ENCODE measurements at places on chromosomes 1 and 21.

- DNase-seq, result peak; percentile 96
Measured at GRCh38 chr1:7470904-7471638, 300.0 kb upstream of the VAMP3 start.

DNA sequence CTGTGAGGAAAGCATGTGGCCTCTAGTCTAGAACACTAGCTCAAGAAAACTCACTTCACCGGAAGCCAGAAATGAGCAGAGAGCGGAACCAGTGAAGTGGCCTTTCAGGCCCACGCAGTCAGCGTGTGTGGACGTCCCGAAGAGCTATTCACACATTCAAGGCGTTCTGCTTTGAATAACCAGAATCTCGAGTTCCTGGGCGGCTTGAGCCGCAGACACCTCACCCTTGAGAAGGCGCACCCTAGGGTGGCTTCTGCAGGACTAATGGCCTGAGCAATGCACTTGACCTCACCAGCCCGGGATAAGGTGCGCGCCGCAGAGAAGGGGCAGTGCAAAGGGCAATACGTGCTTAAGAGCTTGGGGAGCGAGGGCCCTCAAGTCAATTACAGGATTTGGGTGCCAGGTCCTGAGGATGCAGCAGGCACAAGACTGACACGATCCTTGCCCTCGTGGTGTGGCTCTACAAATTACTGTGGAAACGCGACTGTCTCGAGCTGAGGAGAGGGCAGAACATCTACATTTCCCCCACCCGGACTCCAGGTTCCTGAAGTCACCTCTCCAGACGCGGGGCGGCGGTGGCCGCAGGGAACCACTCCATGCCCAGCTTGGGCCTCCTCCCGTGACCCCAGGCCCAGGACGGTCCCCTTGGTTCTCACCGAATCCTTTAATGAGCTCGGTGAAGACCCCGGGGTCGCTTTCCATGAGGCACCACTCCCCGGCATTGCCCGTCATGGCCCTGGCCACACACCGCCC lies 455 bp downstream of the UCHL5 start:
- no peak for DNase-seq

- DNase-seq, result no peak
Measured at GRCh38 chr1:41851589-41851988, 67.1 kb downstream of the HIVEP3 start.

DNA sequence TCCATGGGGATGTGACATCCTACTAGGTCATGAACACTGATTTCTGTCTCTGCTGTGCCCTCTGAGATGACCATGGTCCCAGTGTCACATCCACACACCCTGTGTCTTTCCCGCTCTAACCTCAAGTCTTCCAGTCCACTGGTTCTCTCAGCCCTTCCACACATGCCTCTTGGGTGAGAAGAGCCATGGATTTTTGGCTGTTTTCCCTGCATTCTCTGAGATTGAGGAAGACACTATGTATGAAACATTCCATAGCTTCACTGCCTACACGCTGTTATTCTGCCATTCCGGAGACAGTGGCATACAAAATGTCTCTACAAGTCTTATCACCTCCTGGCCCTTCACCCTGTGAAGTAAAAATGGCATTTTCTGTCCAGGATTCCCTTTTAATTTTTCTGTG lies 247.3 kb downstream of the BACH1 start:
- DNase-seq, result peak; percentile 19

DNA sequence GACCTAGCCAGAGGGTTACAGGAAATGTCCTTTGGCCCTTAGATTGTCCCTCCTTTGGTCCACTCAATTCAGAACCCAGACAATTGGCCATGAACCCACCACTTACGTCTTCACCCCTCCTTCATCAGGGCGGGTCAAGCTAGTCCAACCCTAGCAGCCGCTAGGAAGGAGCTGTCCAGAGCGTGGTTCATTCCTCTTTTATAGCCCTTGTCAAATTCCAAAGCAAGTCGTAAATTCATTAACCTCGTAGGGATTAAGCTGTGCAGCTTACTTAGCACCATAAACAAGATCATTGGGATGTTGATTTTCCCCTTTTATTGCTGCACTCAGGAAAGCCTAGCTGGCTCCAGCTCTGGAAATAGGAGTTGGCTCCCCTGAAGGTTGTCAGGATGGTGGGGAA lies 90.1 kb downstream of the TMEM53 start:
- DNase-seq, result no peak

- no peak for DNase-seq
Measured at GRCh38 chr1:233406994-233407631, 79.6 kb downstream of the MAP3K21 start.

DNA sequence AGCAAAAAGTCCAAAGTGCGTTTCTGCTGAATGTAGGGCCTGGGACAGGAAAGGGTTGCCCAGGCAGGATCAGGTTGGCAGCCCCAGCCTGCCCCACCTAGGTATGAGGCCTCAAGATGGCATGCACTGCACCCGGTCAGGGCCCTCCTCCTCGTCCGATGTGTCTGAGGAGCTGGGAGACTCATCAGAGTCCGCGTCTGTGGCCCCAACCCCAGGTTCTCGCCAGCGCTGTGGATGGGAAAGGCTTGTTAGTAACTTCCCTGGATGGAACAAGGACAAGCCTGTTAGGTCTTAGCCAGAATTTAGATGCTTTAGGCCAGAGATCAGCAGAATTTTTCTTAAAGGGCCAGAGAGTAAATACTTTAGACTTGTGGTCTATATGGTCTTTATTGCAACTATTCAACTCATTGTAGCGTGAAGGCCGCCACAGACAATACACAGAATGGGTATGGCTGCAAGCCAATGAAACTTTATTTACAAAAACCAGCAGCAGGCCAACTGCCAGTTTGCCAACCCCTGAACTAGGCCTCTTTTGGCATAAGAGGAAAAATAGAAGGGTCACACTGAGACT lies 12.4 kb downstream of the PEA15 start:
- no peak for DNase-seq

DNA sequence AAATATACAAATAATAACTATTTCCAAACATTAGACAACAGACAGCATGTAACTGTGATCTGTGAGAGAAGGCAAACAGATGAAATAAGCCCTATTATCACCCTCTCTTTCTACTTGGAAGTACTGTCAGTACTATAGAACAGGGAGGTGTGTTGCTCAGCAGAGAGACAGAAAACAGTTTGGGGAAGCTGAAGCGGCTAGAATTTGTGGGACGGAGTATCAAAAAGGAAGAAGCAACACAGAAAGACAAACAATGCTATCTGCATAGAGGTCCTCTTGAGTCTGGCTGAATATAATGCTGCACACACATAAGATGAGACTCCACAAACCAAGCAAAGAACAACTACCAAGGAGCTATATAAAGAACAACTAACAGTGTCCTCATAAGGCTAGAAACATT lies 59.4 kb downstream of the ZZZ3 start:
- DNase-seq, result no peak

DNA sequence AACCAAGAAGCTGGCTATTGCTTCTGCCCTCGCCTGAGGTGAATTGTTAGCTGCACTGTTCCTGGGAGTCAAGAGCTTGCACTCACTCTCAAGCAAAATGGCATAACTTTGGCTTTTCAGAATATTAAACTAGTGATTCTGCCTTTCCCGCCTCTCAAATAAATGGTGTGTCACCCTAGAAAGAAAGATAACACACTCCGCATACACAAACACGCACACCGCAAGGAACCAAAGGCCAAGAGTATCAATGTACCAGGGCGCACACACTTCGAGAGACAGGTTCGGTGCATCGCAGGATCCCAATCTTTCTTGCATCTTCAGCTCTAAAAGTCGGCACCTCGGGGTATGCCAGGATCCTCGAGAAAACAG lies 470 bp upstream of the RTCA start:
- no peak for DNase-seq

DNA sequence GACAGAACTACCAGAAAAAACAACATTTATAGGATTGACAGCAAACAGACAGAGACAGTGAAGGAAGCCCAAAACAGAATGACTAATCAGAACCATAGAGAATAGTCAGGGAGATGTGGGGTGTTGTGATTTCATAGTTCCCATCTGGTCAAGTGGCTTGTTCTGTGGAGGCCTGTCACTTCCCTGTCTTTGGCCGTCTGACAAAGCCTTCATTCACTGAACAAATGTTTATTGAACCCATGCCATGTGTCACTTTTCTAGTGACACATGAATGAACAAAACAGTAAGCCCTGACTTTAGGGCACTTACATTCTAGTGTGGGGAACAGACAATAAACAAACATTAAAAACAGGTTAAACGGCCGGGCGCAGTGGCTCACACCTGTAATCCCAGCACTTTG lies 3.2 kb upstream of the SRRM1 start:
- no peak for DNase-seq

GRCh38 chr1:27350663-27351540 lies 9.1 kb downstream of the SYTL1 start:
- DNase-seq, result no peak

GRCh38 chr1:152752225-152752624 lies 5.6 kb upstream of the KPRP start:
- peak; percentile 33 for DNase-seq

All from AG04449 (cell line).